ENCODE measurements at places on chromosomes 16 and 17.

DNA sequence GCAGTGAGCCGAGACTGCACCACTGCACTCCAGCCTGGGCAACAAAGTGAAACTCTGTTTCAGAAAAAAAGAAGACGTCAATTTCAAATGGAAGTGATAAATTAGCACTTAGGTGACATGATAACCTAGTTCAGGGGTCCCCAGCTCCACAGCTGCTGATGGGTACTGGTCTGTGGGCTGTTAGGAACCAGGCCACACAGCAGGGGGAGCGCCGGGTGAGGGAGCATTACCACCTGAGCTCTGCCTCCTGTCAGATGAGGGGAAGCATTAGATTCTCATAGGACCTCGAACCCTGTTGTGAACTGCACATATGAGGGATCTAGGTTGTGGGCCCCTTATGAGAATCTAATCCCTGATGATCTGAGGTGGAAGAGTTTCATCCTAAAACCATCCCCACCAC is 253.0 kb downstream of the FOXL1 start:
- DNase-seq, result no peak

DNA sequence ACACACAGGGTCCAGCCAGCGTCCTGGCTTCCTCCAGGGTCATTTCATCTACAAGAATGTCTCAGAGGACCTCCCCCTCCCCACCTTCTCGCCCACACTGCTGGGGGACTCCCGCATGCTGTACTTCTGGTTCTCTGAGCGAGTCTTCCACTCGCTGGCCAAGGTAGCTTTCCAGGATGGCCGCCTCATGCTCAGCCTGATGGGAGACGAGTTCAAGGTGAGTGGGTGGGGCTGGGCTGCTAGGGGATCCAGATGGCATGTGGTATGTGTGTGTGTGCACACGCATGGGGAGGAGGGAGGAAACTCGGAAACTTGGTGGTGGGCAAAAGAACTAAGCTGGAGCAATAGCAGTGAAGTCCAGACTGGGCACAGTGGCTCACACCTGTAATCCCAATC is 11.5 kb downstream of the CETP start:
- DNase-seq, result no peak

GRCh38 chr17:7944326-7944725 is 12.3 kb downstream of the CNTROB start:
- no peak for DNase-seq

DNA sequence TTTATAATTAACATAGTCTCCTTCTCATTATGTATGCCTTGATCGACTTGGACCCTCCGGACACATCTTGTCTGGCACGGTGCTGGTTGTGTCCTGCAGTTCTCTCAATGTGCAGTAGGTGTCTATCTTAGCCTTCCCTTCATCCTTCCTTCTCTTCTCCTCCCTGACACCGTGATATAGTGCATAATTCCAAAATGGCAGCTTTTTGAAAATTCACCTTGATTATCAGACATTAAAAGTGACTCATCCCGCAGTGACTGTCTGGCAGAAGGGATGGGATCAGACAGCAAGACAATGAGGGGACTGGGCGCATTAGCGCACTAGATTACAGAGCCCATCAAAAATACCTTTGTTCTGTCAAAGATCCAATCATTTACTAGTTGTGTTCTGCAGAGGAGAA is 70.0 kb upstream of the PMFBP1 start:
- DNase-seq, result peak; percentile 12

- DNase-seq, result no peak
Measured at GRCh38 chr16:22671301-22672076, 142.5 kb upstream of the HS3ST2 start.

- DNase-seq, result no peak
Measured at GRCh38 chr16:56849690-56850680, 15.0 kb upstream of the SLC12A3 start.

DNA sequence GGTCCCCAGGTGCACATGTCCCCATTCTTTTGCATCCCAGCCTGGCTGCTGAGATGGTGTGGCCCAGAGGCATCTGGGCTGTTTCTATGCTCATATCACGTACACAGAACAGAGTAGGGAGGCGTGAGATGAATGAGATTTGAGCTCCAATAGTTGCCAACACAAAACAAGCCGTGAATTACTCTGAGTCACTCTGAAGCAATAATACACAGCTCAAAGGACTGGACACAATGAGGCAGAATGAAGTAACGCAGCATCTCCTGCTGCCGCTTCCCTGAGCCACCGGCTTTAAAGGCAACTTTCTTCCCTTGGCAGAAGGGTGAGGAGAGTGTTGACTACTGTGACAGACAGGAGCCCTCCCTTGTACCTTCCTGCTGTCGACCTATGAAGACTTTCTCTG is 33.9 kb upstream of the CLEC18B start:
- DNase-seq, result no peak

- no peak for DNase-seq
Measured at GRCh38 chr16:58063377-58064076, 38.0 kb downstream of the MMP15 start.

- DNase-seq, result no peak
Measured at GRCh38 chr17:66654106-66654740, 180.7 kb upstream of the CACNG5 start.

DNA sequence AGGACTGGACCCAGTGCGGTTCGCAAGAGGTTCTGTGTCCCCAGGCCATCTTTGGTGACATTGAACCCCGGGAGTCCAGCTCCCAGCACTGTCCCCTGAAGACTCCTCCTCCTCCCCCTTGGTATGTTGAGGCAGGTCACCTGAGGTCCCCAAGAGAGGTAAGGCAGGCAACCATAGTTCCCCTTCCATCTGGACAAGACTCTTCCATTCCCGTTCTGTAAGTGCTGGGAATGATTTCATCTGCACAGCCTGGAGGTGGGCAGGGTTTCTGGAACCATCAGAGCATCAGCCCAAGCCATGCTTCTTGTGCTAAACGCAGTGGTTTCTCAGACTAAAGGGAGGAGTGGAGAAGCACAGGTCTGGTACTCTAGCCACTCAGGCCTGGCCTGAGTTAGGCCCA is 24.9 kb downstream of the COPZ2 start:
- DNase-seq, result no peak

DNA sequence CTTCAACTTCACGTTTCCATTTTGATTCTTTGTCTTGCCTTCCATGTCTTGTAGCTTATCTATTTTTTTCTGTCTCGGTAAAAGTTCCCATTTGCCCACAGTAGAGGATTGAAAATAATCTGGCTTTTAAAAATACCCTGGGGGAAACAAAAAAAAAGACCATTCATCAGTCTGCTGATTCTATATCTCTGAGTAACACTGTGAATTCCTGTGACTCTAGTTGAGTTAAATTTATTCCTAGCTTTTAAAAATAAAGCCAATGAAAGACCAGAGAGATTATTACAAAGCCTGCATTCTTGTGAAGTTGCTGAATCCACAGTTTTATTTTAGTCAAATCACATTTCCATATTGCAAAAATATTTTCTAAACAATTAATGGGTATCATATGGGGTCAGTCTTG is 532.3 kb downstream of the CDH13 start:
- DNase-seq, result no peak

GRCh38 chr16:89982318-89982717 is 33.8 kb downstream of the DEF8 start:
- DNase-seq, result no peak

GRCh38 chr17:42031584-42031983 is 11.7 kb downstream of the NKIRAS2 start:
- no peak for DNase-seq

DNA sequence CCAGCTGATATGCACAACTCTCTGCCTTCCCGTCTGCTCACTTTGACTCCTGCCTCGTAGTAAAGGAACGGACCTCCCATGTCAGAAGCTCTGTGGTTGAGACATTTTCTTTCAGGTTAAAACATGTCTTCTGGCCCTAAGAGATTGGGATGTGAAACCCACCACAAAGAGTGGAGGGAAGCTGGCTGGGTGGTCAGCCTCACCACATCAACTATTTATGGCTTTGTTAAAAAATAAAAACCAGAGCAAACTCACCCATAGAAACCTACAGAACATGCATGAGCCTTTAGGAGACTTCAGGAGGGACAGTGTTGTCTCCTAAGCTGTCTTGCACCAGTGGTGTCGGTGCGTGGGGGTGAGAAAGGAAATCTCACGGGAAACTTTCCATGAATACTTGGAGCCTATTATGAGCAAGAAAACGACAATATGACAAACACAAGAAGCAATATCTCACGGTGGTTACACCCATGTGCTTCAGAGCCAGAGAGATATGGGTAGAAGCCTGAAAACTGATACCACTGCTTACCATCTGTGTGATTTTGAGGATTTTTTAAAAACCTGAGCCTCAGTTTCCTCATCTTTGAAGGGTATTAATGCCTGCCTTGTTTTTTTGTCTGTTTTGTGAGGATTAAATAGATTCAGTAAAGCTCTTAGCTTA is 61.7 kb upstream of the XYLT1 start:
- DNase-seq, result no peak

DNA sequence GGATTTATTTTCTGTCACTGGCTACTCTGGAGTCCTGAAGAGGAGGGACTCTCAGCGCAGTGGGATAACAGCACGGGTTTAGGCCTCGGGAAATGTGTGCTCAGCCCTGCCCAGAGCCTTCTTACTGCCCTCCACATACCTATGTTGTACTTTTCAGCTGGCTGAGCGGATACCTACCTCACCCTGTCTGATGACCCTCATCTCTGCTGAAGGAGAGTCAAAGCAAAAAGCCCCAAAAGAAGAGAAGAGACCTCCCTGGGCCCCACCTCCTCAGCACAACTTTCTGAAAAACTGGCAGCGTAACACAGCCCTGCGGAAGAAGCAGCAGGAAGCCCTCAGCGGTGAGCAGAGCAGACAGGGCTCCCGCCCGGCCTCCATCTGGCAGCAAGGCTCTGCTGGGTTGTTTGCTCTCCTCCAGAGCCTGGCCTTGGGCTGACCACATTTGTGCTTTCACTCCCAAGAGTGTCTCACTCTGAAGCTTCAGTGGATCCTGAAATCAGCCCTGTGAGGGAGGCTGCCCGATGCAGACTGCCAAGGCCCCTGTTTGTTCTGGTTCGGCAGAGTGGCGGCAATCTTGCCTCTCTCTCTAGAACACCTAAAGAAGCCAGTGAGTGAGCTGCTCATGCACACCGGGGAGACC is 10.3 kb downstream of the MYCBPAP start:
- DNase-seq, result no peak

- no peak for DNase-seq
Measured at GRCh38 chr17:50745631-50746030, 21.7 kb downstream of the ANKRD40CL start.

- no peak for DNase-seq
Measured at GRCh38 chr16:79250502-79251098, 349.9 kb downstream of the MAF start.

DNA sequence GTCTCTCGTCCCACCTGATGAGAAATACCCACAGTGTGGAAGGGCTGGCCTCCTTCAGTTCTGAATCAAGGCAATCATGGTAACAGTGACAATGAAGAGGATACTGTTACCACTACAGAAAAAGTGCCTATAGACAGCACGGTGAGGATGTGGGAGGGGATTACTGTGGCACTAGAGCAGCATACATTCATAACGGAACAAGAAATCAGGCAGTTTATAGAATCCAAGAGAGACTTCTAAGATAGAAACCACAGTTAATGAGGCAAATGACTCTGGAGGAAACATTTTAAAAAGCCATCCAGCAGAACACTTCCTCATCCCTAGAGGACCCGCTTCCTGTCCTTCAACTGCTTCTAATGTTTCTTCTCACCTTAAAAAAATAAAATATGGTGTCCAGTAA is 2.7 kb downstream of the RUSF1 start:
- DNase-seq, result no peak

DNA sequence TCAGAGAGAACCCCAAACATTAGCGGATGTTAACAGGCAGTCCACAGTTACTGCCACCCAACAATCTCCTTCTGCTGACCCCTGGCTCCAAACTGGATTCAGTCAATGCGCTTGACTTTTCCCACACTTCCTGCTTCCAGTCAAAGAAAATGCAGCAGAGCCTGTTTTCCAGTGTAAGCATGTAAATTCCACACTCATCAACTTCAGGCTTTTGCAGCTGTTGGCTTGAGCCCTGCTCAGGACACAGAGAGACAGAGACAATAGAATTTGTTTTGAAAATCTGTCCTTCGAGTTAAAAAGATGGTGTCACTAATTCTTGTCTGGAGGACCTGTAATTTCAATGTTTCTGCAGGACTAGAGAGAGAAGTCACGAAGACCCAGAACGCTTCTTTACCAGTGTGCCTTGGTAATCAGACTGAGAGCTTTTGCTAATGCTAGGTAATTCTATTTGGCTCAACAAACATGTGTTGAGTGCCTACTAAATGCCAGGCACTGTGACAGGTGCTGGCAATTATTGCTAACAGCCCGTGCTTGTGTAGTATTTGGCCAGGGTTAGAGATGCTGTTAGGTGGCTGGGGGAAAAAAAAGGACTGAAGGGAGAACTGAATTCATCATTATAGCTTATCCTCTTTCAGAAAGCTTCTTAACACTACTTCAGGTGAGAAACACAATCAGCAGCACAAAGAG is 32.5 kb downstream of the HOXB1 start:
- peak; percentile 90 for DNase-seq

DNA sequence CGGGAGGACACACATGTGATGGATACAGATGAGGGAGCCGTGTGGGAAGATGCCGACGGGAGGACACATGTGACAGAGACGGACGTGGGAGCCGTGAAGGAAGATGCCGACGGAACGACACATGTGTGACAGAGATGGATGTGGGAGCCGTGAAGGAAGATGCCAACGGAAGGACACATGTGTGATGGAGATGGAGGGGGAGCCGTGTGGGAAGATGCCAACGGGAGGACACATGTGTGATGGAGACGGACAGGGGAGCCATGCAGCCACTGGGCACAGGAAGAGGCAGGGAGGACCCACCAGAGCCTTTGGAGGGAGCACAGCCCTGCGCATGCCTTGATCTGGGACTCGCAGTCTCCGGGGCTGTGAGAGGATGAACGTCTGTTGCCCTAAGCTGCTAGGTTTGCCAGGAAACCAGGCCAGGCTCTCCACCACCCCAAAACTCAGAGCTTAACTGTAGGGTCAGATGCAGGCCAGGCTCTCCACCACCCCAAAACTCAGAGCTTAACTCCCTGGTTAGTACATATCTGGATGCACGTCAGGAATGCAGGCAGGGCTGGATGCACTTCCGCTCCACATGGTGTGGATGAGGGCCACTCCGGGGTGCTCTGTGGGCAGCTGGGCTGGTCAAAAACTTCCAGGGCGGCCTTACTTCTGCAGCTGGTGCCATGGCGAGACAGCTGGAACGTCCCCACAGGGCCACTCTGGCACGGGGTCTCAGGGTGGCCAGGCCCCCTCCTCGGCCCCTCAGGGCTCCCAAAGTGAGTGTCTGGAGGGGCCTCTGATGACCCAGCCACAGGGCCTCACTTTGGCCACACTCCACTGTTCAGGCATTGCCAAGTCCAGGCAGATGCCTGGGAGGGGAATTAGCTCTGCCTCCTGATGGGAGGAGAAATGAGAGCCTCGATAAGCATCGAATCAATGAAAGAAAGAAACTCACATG is 47.7 kb upstream of the ZNF469 start:
- DNase-seq, result no peak

- DNase-seq, result no peak
Measured at GRCh38 chr16:65406116-65406515, 284.3 kb upstream of the CDH11 start.

- DNase-seq, result no peak
Measured at GRCh38 chr16:56861092-56861610, 3.9 kb upstream of the SLC12A3 start.

GRCh38 chr16:88503374-88503770 is 50.3 kb downstream of the ZFPM1 start:
- no peak for DNase-seq

All from NCI-H2029 treated with DMSO at 0.1 percent for 48 hours (cell line).